ENCODE measurements at places on chromosomes 3 and 15. TPM values are rescaled to one million over a fixed set of nuclear protein-coding genes. Genes with fewer than 3 reads are reported as not detected.

CNTN4 gene
- total RNA-seq: not detected

SKOR1 gene
- 0.19 TPM for total RNA-seq

LDHAL6B gene
- not detected for total RNA-seq

TGM5 gene
- not detected for total RNA-seq

CACNA1D gene
- 0.44 TPM for total RNA-seq

FYTTD1 gene
- 31.4 TPM for total RNA-seq

PRR20G gene
- total RNA-seq: not detected

IGSF10 gene
- 1.7 TPM for total RNA-seq

ITPKA gene
- total RNA-seq: 1.7 TPM

LRRC31 gene
- not detected for total RNA-seq

BCL2A1 gene
- total RNA-seq: 0.26 TPM

FBXW12 gene
- total RNA-seq: not detected

SPATA12 gene
- under 0.01 TPM for total RNA-seq

TPRA1 gene
- 36.1 TPM for total RNA-seq

TXNRD3 gene
- total RNA-seq: 9.8 TPM

BCHE gene
- total RNA-seq: 0.31 TPM

VIPR1 gene
- total RNA-seq: 1.4 TPM

Measured in aortic smooth muscle cell (primary cell).